ENCODE measurements at places on chromosomes 2 and 18. TPM values are rescaled to one million over a fixed set of nuclear protein-coding genes. Genes with fewer than 3 reads are reported as not detected.

DNA sequence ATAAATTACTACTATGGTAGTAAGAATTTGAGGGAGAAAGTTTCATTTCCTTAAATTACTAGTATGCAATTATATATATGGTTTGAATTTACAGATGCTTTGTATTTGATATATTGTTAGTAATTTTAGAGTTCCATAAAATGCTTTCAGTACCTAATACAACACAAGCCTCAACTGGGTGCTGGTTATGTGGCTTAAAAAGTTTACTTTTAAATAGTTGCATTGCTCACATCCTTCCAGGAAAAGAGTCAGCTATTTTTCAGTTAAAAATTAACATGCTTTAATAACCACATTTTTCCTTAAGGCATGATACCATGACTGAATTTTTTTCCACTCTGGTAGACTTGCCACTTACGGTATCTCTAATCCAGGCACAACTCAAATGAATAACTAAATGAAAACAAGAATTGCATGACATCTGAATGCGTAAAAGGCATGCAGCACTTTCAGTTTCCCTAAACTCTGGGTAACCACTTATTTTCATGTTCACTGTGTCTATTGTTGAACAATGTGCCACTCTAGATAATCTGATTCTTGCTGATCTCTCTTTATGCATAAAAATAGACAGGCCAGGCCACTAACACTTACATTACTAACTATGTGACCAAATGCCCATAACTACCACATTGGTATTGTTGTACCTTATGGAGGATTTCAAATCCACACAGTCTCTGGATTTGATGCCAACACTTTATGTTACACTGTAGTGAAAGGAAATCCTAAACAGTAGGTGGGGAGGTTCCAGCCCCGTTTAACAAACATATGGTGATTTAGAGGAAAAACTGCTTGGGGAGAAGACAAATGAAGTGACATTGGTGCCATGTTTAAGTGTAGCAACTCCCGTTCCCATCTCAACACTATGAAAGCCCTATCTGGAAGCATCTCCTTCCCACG is 35.5 kb upstream of the SLC35F5 start:
- DNase-seq: no peak

GRCh38 chr2:233449081-233449901 is 95.0 kb downstream of the DGKD start:
- DNase-seq: no peak

The PRKAG3 gene
- polyA plus RNA-seq: 32.9 TPM

DNA sequence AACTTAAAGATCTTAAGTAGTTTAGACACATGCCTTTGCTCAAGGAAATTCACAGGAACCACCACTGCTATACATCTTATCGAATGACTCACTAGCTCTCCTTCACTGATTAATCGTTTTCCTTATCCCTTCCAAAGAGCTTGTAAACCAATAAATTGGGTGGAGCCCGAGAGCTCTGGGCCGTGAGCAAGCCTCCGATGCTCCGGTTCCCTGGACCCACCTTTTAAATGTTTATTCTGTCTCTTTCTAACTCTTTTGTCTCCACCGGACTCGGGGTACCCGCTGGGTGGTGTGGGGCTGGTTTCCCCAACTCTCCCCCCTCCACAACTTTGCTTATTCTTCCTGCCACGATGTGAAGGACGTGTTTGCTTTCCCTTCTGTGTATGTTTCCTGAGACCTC is 292.9 kb upstream of the TMEFF2 start:
- DNase-seq: no peak

GRCh38 chr2:128354726-128355470 is 36.2 kb upstream of the HS6ST1 start:
- DNase-seq: no peak

All from forelimb muscle (tissue), 1 donor.